Thymus (tissue), 14 donors: ENCODE measurements at places on chromosomes 1 and 21. TPM values are rescaled to one million over a fixed set of nuclear protein-coding genes. Genes with fewer than 3 reads are reported as not detected.

Gene DRAXIN
- total RNA-seq = 0.14 TPM

Gene NDUFV3
- 19.8 TPM for total RNA-seq

Gene LRRC39
- total RNA-seq = 1.7 TPM

Gene RERE
- total RNA-seq = 37.7 TPM

Gene TMEM125
- 0.42 TPM for total RNA-seq

Gene CD84
- total RNA-seq = 10.1 TPM

DNA sequence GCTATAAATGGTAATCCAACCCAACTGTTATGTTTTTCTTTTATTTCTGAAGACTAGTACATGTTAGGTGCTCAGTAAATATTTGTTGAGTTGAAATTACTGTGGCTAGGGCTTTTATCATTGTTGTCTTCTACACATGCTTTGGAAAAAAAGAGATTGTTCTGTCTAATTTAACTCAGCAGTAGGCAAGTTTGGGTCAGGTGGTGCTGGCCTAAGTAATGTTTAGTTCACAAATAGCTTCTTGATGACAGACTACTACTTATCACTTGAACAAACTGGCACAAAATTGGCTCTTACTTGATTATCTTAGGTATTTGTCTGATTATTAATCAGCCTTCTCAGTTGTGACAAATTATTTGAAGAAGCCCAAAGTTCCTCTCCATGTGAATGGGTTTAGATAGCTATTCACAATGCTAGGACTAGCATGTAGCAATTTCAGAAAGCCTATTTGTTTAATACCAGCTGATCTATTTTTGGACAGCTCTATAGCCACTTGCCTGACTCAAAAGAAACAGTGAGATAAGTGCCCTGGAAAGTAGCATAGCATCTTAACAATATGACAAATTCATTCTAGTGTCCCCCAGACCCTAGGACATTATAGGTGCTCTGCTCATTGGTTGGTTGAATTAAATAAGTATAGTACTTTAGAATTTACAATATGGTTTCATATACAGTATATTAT lies 32.6 kb downstream of the TMEM200B start:
- H3K27ac ChIP-seq = no peak overlapping the region
- H3K27me3 ChIP-seq = no peaks in the 10 kb centered on the region
- H3K4me3 ChIP-seq = no peak overlapping the region

GRCh38 chr1:156889802-156890580 lies 3.5 kb upstream of the PEAR1 start:
- peaks cover 15% of the 10 kb centered on the region for H3K4me1 ChIP-seq
- H3K4me3 ChIP-seq = no peak overlapping the region
- H3K36me3 ChIP-seq = no peaks in the 10 kb centered on the region
- no peak overlapping the region for H3K27ac ChIP-seq
- peak; percentile 54 for DNase-seq

GRCh38 chr1:33685256-33685655 lies 178.6 kb upstream of the HMGB4 start:
- DNase-seq = no peak
- H3K4me1 ChIP-seq = no peaks in the 10 kb centered on the region

- H3K27me3 ChIP-seq = no peaks in the 10 kb centered on the region
- no peaks in the 10 kb centered on the region for H3K4me1 ChIP-seq
- no peaks in the 10 kb centered on the region for H3K36me3 ChIP-seq
- DNase-seq = no peak
- H3K27ac ChIP-seq = no peak overlapping the region
Measured at GRCh38 chr1:215767761-215768160, 200.7 kb downstream of the KCTD3 start.

- H3K36me3 ChIP-seq = no peaks in the 10 kb centered on the region
- no peaks in the 10 kb centered on the region for H3K27me3 ChIP-seq
- peaks cover 8% of the 10 kb centered on the region for H3K4me1 ChIP-seq
- no peak for DNase-seq
Measured at GRCh38 chr1:23742670-23743286, 493 bp upstream of the ELOA start.

- no peak overlapping the region for H3K4me3 ChIP-seq
- no peaks in the 10 kb centered on the region for H3K36me3 ChIP-seq
- peaks cover 2% of the 10 kb centered on the region for H3K27me3 ChIP-seq
- no peak overlapping the region for H3K27ac ChIP-seq
Measured at GRCh38 chr1:1046243-1046642, 26.3 kb downstream of the AGRN start.

DNA sequence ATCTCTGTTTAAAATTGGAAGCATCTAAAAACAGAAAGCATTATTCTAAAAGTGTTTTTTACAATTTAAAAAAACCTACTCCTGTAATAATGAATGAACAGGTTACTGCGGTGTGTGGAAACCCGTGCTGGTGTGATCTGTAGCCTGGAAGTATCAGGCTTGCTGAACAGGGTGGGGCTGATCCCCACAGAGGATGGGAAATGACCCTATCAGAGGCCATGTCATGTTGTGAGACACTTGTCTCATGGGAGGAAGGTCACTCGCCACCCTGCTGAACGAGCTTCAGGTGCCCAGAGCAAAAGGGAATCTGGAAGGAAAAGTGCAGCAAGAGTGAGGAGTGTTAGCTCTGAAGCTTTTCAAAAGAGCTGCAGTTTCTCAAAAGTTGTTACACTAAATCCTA lies 320.7 kb downstream of the RRAGC start:
- no peak overlapping the region for H3K27ac ChIP-seq
- H3K4me3 ChIP-seq = no peak overlapping the region
- no peaks in the 10 kb centered on the region for H3K36me3 ChIP-seq
- H3K27me3 ChIP-seq = no peaks in the 10 kb centered on the region

GRCh38 chr1:20200966-20201365 lies 14.6 kb upstream of the PLA2G2C start:
- DNase-seq = no peak
- H3K27ac ChIP-seq = no peak overlapping the region
- no peaks in the 10 kb centered on the region for H3K36me3 ChIP-seq
- H3K27me3 ChIP-seq = no peaks in the 10 kb centered on the region
- no peaks in the 10 kb centered on the region for H3K4me1 ChIP-seq

DNA sequence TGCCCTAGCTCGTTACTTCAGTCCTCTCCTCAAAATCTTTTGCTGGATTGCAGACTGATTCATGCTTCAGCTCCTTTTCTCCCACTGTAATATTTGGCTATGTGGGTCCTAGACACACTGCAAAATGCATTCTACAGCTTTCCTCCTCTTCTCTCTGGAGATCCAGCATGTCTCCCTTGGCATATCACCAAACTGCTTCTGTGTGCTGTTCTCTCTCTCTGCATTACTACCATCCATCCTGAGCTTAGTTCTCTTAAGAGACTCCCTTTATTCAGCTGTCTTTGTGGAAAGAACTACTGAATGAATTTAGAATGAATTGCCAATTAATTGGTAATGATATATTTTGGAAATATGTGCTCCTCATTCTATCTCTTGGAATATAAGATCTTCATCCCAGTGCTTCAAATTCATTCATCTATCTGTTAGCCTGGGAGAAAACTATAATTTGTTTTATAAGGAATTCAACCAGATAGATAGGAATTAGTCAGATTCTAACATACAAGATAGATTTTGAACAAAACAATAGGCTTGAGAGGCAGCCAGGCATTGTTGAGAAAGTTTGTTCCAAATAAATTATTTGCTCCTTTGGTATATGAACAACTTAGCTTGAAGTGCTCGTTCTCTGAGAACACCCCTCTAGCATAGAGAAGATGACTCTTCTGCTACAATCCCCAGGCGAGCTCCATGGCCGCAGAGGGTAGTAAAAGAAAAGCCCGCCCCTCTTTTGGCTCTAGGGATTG lies 71.9 kb downstream of the NTMT2 start:
- no peaks in the 10 kb centered on the region for H3K36me3 ChIP-seq
- H3K4me3 ChIP-seq = no peak overlapping the region
- no peak for DNase-seq
- no peaks in the 10 kb centered on the region for H3K27me3 ChIP-seq
- no peak overlapping the region for H3K27ac ChIP-seq

- no peak overlapping the region for H3K27ac ChIP-seq
- no peaks in the 10 kb centered on the region for H3K27me3 ChIP-seq
- no peaks in the 10 kb centered on the region for H3K36me3 ChIP-seq
Measured at GRCh38 chr1:175510914-175511313, 232.5 kb downstream of the TNR start.

DNA sequence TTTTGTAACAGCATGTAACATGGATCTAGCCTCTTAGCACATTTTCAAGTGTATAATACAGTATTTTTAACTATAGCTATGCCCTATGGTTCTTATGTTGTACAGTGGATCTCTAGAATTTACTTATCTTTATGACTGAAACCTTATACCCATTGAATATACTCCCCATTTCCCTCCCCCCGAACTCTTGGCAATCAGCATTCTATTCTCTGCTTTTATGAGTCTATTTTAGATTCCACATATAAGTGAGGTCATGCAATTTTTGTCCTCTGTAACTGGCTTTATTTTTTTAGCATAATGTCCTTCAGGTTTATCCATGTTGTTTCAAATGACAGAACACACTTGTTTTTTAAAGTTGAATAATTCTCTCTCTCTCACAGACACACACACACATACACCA lies 3.1 kb upstream of the GBP6 start:
- H3K4me1 ChIP-seq = no peaks in the 10 kb centered on the region
- no peaks in the 10 kb centered on the region for H3K36me3 ChIP-seq
- H3K27ac ChIP-seq = no peak overlapping the region
- H3K27me3 ChIP-seq = no peaks in the 10 kb centered on the region
- H3K4me3 ChIP-seq = no peak overlapping the region

DNA sequence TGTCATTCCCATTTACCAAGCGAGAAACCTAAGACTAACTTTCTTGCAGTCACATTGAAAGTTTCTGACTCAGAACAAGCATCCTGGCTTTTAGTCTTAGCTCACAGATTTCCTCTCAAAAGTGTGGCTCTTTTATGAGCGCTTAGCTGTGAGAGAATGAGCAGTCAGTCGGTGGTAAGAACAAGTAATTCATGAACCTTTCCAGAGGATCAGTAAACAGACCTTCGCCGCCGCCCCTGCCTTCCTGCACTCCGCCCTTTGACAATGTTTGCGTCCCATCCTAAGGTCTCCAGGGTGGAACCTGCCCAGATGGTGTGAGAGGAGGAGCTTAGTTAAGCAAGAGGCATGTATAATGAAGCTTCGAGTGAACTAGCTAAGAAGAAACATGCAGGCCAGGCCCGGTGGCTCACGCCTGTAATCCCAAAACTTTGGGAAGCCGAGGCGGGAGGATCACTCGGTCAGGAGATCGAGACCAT lies 142.4 kb downstream of the GLUL start:
- no peaks in the 10 kb centered on the region for H3K27me3 ChIP-seq
- no peak overlapping the region for H3K27ac ChIP-seq
- DNase-seq = no peak

DNA sequence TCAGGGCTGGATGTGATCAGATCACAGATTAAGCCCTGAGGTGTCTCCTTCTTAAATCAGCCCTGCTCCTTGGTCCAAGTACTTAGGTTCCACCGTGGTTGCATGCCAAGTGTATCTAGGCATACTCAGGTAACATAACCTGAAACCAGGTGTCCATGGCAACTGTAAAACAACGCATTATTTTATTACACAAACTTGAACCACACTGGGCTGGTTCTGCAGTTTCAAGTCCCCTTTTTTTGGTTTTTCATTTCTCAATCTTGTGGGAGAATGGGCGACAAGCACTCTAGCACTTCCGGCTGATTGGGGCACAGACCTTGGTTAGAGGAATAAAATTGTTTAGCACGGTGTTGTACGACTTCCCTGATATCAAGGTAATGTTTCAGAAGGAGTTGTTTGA lies 65.2 kb downstream of the GBP6 start:
- no peaks in the 10 kb centered on the region for H3K27me3 ChIP-seq
- no peak overlapping the region for H3K4me3 ChIP-seq
- H3K27ac ChIP-seq = no peak overlapping the region
- no peaks in the 10 kb centered on the region for H3K36me3 ChIP-seq
- DNase-seq = no peak
- H3K4me1 ChIP-seq = no peaks in the 10 kb centered on the region

DNA sequence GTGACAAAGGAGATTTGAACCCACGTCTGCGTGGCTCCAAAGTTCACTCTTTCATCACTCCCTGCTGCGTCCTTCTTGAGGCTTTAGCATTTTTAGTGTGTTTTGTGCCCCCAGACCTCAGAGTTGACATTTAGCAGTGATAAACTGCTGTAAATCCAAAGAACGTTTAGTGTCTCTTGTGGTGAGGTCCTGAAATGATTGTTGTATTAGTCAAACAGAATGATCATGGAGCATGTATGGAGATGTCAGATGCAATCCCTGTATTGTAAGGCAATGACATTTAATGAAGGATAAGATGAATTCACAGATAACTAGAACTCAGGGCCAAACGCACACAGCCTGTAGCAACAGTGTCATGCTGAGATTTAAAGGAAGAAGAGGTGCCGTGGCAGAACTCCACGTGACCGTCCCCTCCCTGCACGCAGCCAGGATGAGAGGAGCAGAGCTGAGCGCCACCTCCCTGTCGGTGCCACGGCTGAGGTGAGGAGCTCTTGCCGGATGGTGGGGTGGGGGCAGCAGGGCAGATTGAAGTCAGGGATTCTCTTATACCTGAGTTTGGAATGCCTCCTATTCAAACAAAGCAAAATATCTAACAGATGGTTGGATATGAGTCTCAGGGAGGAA lies 30.1 kb downstream of the NTPCR start:
- DNase-seq = no peak
- H3K27ac ChIP-seq = no peak overlapping the region
- peaks cover 6% of the 10 kb centered on the region for H3K4me1 ChIP-seq
- H3K27me3 ChIP-seq = no peaks in the 10 kb centered on the region

DNA sequence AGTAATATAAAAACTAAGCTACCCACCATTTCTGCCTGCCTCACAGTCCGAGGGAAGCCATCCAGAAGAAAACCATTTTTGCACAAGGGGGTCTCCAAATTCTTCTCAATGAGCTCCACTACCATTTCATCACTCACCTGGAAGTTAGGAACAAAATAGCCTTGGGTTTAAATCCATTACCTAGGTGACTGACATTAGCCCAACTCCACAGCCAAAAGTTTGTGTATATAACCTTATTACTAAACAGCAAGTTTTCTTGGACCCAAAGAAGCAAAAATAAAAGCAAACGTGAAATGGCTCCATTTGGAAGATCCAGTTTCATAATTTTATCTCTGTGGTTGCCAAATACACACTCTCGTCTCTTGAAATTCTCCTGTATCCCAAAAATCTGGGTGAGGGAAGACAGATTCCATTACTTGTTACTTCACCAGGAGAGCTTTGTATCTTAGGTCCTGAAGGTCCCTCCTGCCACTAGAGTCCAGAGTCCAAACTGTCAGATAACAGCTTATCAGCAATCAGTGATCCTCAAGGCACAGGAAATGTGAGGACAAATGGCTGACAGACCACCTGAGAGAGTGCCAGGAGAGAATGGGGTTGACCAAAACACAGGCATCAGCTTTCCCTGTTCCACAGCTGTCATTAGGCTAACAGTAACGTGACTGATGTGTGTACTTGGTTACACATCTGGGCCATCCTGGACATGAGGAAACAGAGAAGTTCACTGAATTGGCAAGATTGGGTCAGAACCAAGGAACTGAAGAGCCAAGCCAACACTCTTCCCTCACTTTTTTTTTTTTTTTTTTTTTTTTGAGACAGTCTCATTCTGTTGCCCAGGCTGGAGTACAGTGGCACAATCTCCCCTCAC lies 14.9 kb downstream of the AK2 start:
- no peak overlapping the region for H3K27ac ChIP-seq
- H3K27me3 ChIP-seq = no peaks in the 10 kb centered on the region
- peaks cover 64% of the 10 kb centered on the region for H3K36me3 ChIP-seq
- H3K4me1 ChIP-seq = no peaks in the 10 kb centered on the region
- no peak overlapping the region for H3K4me3 ChIP-seq
